Epithelial cell of esophagus (primary cell): ENCODE measurements at places on chromosomes 5 and 9.

- DNase-seq = no peak
These were observed 8.3 kb downstream of the CRB2 start for GRCh38 chr9:123364241-123364824.

GRCh38 chr5:7190712-7191250, 205.2 kb upstream of the ADCY2 start:
- DNase-seq = peak; percentile 69

GRCh38 chr9:96413302-96414221, 4.6 kb downstream of the ZNF367 start:
- no peak for DNase-seq

GRCh38 chr5:39224196-39224761, 4.9 kb upstream of the FYB1 start:
- peak; percentile 95 for DNase-seq

GRCh38 chr5:166991601-166992000, 1299.8 kb upstream of the WWC1 start:
- no peak for DNase-seq

GRCh38 chr5:172477466-172477865, 23.1 kb upstream of the SH3PXD2B start:
- no peak for DNase-seq

GRCh38 chr5:76838481-76839261, 11.1 kb upstream of the S100Z start:
- no peak for DNase-seq

DNA sequence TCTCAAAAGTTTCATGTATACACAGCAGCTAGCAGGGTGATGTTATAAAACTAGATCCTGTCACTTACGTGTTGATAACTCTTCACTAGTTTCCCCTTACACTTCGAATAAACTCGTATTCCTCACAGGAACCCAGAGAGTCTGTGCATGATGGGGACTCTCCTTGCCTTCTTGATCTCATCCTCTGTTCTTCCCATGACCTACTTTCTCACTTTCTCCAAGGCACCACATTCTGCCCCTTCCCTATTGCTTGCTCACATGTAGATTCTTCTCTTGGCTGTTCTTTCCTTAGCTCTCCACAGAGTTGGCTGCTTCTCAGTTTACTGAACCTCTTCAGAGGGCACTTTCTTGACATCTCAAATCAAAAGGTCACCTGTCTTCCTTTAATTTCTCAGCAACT, 1.2 kb upstream of the AOPEP start:
- no peak for DNase-seq

DNA sequence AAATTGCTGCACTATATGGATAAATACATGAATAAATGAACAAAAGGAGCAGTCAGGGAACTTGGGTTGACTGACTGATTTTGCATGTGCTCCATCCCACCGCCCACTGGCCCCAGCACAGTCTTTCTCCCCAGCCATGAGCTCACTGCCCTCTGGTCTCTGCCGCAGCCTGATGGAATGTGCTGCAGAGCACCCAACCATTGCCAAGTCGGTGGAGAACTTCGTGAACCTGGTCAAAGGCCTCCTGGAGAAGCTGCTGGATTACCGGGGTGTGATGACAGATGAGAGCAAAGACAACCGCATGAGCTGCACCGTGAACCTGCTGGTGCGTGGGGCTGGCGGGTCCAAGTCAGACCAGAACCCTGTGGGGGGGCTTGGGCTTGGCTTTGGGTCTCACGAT, 53.9 kb upstream of the INSYN2B start:
- no peak for DNase-seq

DNA sequence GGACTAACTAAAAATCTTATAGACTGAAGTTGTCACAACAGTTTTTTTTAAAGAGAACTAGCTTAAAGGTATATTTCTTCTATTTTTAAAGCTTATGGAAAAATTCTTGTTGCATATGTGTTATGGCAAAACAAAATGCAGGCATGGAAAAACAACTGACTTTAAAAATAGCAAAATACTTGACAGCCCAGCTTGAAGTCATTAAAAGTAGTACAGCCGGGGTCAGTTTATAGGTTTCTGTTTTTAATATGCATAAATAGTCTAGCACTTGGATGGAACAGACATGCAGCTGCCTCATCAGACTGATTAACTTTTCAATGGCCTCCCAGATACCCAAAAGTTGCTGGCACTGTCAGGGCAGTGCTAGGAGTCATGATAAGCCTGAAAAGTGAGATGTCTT, 22.3 kb upstream of the ARL15 start:
- no peak for DNase-seq

DNA sequence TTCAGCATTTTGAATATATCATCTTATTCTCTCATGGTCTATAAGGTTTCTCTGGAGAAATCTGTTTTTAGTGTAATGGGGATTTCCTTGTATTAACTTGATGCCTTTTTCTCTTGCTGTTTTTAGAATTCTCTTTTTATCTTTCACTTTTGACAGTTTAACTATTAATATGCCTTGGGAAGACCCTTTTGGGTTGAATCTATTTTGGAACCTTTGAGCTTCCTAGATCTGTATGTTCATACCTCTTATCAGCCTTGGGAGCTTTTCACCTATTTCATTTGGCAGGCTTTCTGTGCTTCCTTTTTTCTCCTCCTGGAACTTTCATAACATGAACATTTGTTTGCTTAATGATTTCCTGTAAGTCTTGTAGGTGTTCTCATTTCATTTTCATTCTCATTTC, 22.2 kb downstream of the RCL1 start:
- DNase-seq = no peak

DNA sequence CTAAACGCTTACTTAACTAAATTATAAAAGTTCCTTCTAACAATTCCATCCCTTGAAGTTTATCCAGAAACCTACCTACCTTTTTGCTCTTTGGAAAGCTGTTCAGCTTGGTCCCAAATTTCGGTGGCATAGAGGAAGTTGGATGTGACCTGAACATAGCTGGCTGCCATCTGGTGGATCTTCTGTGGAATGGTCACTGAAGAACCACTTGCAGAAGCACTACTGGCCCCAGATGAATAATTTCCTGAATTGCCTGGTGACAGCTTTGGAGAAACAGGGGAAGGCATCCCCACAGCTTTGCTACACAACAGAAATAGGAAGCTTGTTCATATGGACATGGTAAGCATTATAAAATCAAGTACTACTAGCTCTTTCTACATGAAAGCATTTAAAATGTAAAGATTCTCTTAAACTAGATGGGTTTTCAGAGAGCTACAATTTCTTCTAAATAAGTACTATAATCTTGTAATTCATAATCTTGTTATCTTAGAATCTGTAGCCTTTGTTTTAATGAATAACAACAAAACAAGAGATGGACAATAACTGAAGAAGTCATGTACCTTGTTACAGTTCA, 9.9 kb downstream of the LEAP2 start:
- peak; percentile 72 for DNase-seq

- no peak for DNase-seq
These were observed 35.1 kb downstream of the NNT start for GRCh38 chr5:43638107-43638506.

DNA sequence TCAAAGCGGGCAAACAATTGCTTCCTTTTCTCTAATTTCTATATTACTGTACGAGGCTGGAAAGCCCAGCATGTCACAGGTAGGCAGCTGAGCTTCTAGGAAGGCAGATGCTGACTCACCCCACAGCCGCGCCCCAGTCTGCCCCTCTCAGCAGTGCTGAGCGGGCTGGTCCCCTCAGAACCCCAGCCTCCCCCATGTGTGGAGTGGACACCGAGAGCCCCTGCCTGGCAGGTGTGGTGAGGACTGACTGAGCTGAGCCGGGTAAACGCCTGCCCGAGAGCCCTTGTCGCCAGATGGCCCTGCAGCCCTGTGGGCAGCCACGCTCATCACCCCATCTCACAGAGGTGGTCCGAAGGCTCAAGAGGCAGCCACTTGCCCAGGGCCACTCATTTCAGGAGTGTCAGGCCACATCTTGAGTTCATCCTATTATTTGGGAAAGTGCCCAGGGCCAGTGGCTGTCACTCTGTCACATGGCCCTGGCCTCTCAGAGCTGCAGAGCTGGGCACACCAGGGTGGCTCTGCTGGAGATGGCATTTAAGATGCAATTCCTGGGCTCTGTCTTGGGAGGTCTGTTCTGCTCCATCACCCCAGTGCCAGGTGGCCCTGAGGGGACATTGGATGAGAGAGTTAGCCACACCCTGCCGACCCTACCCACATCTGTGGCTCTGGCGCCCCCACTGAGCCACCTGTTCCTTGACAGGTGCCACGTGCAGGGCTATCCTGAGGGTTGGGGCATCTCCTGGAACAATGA, 12.4 kb downstream of the CARD19 start:
- peak; percentile 45 for DNase-seq

DNA sequence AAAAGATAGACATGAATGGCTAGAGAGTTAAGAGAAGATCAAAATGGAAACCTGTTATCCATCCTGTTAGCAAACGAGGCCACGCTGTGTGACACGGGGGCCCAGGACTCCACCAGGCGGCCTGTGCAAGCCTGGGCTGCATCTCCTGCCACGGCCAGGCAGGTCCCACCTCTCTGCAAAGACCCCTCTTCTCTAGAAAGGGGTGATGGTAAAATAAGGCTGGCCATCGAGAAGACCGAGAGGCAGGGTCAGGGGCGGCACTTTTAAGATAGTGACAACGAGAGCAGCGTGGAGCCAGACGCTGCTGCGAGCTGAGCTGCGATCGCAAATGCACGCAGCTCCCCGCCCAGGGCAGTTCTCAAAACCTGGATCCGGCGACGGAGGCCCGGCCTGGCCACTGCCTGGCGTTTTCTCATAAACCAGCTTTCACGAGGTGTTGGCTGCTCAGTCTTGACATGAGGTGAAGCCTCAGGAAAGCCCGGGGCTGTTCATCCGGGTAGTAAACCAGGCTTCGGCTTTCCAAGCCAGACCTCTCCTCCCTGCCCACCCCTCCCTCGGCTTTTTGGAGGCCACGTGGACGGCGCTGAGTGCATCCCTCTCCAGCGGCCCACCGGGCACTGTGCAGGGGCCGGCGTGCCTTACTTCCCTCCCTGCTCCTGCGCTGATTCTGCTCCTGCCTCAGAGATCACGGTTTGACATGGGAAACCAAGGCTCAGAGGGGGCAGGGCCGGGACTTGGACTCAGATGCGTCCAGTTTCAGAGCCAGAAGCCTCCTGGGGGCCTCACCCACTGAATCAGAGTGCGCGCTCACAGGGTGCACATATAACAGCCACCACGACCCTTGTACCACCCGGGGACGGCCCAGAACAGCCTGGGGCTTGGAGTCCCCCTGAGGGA, 151.6 kb upstream of the PHYKPL start:
- DNase-seq = no peak

DNA sequence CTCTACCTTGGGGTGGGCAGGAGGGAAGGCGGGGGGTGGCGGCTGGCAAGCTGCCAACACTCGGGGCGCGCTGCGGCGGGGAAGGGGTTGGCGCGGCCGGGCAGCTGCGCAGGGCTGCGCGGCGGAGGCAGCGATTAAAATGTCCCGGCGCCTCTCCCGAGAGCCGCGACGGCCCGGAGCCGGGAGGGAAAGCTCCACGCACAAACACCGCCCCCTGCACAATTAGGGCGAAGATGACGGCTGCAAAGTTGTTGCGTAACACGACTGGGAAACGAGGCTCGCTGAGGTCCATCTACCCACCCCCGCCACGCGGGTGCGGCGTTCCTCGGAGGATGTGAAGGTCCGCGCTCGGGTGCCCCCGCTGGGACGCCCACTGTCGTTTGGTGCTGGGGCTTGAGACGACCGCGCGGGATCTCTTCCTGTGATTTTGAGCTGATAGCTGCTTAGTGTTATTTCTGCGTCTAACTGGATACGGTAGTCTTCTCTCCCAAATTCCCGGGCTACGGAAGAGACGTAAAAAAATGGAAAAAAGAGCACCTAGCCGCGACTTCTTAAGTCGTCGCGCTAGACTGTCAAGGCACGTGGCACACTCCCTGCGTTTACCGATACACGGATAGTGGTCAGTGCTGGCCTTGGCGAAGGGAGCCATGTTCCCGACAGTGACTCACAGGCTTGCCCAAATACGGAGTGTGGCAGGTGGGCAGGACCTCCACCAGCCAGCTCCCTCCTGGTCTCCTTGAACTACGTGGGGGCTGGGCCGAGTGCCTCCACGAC, 958 bp upstream of the NFIL3 start:
- DNase-seq = peak; percentile 83

DNA sequence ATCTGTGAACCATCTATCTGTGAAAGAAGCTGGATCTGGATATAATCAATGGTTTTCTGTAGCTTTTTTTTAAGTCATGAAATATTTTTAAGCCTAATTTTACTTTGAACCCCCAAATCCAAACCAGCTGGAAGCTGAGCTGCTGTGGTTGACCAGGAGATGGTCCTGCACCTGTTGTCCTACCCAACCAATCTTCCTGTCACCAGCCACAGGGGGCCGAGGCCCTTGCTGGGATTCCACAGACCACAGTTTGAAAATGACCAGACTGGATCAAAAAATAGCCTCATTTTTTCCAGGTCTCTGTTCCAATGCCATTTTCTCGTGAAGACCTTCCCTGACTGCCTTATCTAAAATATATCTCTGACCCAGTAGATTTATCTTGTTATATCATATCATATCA, 200.6 kb downstream of the SGCD start:
- no peak for DNase-seq

DNA sequence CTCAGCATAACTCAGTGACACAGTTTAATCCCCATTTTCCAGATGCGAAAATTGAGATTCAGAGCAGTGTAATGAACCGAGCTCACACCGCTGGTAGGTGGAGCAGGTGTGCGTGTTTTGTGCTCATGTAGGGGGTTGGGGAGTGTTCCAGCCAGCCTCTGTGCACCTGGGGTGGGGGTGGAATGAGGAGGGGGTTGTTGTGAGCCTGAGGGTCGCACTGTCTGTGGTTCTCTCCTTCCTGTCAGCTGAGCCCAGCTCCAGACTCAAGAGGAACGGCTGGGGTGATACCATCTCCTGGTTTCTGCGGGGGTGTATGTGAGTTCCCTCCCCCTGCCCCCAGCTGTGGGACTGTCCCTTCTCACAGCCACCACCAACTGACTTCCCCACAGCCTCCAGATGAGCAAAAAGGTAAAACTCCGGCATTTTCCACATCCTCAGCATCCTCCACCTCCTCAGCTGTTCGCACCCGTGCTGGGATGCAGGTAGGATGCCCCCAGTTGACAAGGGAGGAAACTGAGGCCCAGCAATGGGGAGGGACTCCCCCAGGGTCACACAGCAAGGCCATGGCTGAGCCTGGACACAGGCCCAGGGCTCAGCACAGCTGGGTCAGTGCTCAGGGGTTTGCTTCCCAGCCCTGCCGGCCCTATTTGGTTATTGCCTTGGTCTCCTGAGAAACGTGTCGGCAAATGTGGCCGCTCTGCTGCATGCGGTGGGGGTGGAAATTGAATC, 2.1 kb downstream of the SH2D3C start:
- DNase-seq = no peak

- peak; percentile 85 for DNase-seq
These were observed 49.7 kb downstream of the KIF24 start for GRCh38 chr9:34279411-34279810.
